T-helper 17 cell (primary cell): ENCODE measurements at places on chromosomes 16 and 17.

GRCh38 chr17:9419932-9420453 is 155.6 kb downstream of the STX8 start:
- DNase-seq = no peak

DNA sequence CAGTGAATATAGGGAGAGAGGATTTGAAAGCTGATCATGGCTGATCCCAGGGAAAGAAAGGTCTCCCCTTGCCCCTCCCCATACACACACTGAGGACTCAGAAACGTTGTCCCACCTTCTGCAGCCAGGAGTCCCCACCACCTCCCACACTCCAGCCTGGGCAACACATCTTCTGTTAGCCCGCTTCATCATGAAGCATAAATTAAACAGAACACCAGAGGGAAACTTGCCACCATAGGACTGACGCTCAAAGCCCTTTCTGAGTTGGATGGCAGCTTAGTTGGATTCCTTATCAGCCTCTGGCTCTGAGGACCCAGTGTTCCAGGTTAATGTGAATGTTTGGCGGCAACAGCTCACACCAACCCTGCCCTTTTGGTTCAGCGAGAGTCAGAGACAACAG is 33.9 kb downstream of the ARHGAP27 start:
- no peak for DNase-seq

DNA sequence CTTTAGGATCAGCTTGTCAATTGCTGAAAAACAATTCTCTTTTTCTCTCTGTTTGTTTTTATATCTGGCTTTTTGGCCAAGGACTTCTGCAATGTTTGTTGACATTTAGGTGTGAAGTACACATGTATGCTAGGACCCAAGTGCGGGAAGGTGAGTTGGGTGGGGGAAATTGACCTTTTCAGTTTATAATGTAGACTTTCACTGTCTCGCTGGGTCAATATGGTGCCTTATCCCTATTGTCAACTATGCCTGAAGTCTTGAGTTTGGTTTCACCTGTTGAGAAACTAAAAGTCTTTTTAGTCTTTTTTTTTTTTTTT is 9.5 kb downstream of the WWP2 start:
- no peak for DNase-seq

DNA sequence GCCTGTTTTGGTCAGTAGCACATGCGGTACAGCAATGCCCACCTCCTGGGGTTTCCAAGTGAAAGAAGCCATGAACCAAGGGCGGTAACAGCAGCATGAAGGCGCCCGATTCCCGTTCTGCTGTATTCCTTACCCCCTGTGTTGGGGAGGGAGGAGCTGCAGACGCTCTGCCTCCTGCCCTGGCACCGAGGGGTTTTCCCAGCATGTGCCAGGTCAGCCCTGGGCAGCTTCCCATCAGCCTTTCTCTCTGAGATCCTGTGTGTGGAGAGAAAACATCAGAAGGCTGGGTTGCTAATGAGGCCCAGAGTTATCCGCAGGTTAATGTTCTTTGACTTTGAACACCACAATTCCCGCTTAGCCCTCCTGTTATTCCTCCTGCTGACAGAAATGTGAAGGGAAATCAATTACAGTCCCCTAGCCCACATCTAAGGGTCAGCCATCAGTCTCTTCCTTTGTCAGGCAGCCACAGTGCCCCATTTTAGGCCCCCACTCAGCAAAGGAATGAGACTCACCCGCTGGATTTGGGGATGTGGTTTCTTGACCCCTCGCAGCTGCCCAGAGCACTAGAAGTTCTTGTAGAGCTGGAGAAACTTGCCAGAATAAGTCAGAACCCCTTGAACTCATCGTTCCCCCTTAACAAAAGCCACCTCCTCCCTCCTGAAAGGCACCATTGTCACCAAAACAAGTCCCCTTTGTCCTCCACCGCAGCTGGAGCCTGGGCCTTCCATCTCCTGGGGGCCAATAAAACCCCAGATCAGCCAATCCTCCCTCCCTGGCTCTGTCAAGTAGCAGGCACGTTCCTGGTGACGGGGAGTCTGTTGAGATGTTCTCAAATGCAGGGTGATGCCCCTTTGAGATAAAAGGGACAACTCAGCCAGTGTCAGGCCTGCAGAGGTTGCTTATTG is 168.5 kb downstream of the KATNIP start:
- DNase-seq = no peak

- no peak for DNase-seq
Observed at GRCh38 chr17:72613396-72613795, 479.1 kb downstream of the SLC39A11 start.

- DNase-seq = no peak
Observed at GRCh38 chr17:146983-147761, 9.8 kb downstream of the SCGB1C2 start.

DNA sequence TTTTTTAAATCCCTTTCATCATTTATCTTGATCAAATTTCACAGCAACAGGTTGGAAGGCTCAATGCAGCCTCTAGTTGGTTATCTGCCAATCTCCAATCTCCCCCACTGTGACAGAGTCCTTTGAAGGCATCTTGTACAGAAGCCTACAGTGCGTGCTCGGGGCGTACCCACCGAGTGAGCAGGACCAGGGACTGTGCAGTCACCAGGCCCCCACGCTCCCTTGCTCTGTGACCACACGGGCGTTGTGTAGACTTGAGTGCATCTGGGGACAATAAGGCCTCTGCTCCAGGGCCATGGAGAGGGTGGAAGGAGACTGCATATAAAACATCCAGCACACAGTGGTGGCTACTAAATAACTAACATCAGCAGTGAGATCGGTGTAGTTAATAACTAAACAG is 63.4 kb downstream of the GTF3C1 start:
- no peak for DNase-seq
